AG09319 (cell line): ENCODE measurements at places on chromosomes 7 and 10.

DNA sequence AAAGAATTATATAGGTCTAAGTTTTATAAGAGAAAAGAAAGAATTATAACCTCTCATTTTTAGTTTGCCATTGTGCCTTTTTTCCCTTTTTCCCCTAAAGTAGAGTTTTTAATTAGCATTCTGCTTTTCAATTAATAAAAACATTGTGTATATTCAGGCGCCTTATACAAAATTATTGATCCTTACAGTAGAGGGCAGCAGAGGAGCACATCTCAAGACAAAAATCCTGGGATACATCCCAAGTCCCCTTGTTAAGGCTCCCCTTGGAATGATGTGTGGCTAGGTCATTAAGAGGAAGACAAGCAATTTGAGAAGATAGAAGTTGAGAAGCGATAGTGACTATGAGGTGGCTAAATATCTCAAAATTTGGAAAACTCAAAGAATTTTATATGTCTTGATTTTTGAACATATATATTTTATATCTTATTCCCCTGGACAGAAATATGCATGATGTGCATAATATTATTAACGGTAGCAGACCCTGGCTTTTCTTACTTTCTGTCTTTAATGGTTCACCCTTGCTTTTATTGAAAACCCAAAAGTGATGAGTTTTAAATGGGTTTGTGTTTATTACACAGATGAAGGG lies 19.1 kb upstream of the TPK1 start:
- no peak for DNase-seq

GRCh38 chr10:64535131-64535867 lies 1014.1 kb downstream of the REEP3 start:
- no peak for DNase-seq

DNA sequence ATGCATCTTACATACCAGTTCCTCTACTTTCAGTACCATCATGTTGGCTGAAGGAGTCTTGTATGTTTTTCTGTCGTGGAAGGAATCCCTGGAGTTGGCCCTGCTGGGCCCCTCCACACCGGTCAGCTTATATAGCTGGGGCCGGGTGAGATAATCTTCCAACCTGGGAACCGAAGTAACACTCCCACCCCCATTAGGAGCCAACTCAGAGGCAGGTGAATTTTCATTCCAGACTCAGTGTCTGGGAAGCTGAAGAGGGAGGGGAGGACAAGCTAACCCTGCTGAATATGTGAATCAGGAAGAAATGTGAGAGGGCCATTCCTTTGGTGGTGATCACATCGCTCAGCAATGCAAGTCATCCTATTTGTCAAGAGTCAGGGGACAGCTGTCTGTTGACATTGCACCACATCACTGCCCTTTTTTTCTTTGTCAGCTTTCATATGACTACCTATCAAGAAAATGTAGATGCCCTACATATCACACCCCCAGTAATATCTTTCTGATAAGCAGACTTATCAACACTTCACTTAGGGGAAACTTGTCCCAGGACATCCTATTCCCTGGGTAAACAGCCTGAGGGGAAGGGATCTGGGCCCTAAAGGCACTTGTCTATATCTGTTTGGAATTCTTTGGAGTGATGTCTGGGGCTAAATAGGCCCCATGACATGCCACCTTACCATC lies at the start of gene ANKRD1:
ANKRD1 (minus strand) TSS at position 102 of the 681 bp plus-strand sequence; CDS start at position 42, 60 bp downstream.
- no peak for DNase-seq

GRCh38 chr10:104296687-104297436 lies 27.9 kb downstream of the GSTO2 start:
- DNase-seq: no peak

GRCh38 chr10:21488957-21489446 lies 36.5 kb downstream of the SKIDA1 start:
- DNase-seq: no peak

DNA sequence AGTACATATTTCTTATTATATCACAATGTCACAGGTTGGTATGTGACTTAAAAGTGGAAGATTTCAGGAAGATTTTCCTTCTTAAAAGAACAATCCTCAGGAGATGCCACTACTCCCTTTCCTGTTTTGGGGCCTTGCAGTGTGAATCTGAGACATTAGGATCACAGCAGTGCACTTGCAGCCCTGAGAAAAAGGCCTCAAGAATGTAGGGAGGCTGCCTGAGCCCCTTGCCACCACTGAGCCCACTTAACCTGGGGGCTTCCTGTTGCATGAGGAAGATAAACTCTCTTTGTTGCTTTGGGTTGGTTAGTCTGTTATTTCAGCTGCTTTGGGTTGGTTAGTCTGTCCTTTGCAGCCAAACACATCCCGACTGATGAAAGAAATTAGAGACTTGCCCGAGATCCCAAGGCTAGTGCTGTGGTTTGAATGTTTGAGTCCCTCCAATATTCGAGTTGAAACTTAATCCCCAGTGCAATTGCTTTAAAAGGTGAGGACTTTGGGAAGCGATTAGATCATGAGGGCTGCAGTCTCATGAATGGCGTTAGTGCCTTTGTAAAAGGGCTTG lies 151.3 kb upstream of the SP4 start:
- no peak for DNase-seq

- DNase-seq: no peak
Observed at GRCh38 chr10:13634207-13634606, 47.4 kb downstream of the PRPF18 start.

GRCh38 chr7:150666412-150666811 lies 19.1 kb upstream of the GIMAP2 start:
- DNase-seq: no peak
